ENCODE measurements at places on chromosomes 3 and 15.
A peak's percentile ranks its signal among the peaks of the same experiment; 100 is the strongest.

DNA sequence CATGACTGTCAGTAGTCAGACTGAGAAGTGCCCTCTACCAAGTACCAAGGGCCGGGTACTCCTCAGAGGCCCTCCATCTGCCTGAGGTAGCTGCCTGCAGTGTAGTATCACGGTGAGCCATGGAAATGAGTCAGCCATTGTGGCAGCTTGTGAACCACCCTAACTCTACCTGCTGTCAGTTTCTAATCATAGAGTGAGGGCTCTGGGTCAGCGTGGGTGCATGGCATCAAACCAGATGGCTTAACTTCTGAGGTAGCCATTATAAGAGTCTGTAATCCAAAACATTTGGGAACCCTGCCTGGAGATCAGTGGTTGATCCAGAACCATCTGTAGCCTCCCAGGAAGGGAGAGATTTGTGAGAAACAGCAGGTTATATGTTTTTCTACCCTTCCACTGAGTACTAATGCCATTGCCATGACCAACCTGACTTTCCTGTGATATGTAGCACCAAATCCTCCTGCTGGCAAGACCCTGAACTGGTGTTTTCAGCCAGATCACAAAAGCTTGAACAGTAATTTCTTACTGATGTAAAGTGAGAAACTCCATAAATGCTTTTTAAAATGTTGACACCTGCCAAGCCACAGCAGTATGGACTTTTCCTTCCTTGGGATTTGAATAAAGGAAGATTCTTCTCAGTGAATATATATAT is 38.9 kb downstream of the ABHD2 start:
- peaks cover 60% of the 10 kb centered on the region for H3K36me3 ChIP-seq
- DNase-seq = no peak
- H3K27ac ChIP-seq = no peak overlapping the region
- H3K27me3 ChIP-seq = no peaks in the 10 kb centered on the region

GRCh38 chr3:151135541-151136337 is 50.3 kb downstream of the MED12L start:
- peaks cover 8% of the 10 kb centered on the region for H3K27me3 ChIP-seq
- peak overlapping the region; percentile 8 for H3K4me3 ChIP-seq
- peak; percentile 42 for DNase-seq
- peak overlapping the region; percentile 72 for H3K27ac ChIP-seq
- no peaks in the 10 kb centered on the region for H3K36me3 ChIP-seq
- peaks cover 21% of the 10 kb centered on the region for H3K4me1 ChIP-seq

GRCh38 chr3:128067489-128067888 is 15.3 kb downstream of the SEC61A1 start:
- no peak overlapping the region for H3K4me3 ChIP-seq
- H3K4me1 ChIP-seq = no peaks in the 10 kb centered on the region

- H3K4me1 ChIP-seq = peaks cover 12% of the 10 kb centered on the region
- H3K4me3 ChIP-seq = no peak overlapping the region
- no peak for DNase-seq
- peaks cover 16% of the 10 kb centered on the region for H3K36me3 ChIP-seq
- no peak overlapping the region for H3K27ac ChIP-seq
Observed at GRCh38 chr3:157166561-157166960, 6.6 kb upstream of the CCNL1 start.

DNA sequence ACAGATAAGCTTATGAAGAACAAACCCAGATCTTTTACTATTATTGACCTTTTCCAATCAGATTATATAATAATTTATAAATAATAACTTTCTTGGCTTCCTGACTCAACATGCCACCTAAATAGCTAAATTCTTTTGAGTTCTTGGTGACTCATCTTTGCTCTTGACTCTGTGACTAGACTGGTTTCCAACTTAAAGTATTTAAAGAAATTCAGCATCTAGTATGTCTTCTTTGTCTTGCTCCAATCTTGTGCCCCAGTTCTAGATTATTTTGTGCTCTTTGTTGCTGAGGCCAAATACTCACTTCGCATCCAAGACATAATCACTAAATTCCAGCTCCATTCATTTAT is 483.2 kb upstream of the TBL1XR1 start:
- H3K27me3 ChIP-seq = no peaks in the 10 kb centered on the region
- no peak overlapping the region for H3K4me3 ChIP-seq
- H3K27ac ChIP-seq = no peak overlapping the region

GRCh38 chr3:192122832-192123594 is 604.3 kb downstream of the FGF12 start:
- H3K27me3 ChIP-seq = no peaks in the 10 kb centered on the region
- H3K4me3 ChIP-seq = no peak overlapping the region
- H3K36me3 ChIP-seq = no peaks in the 10 kb centered on the region
- no peaks in the 10 kb centered on the region for H3K4me1 ChIP-seq
- H3K27ac ChIP-seq = no peak overlapping the region

GRCh38 chr15:71066983-71067382 is 48.3 kb upstream of the THSD4 start:
- H3K4me1 ChIP-seq = no peaks in the 10 kb centered on the region
- H3K36me3 ChIP-seq = no peaks in the 10 kb centered on the region
- no peak overlapping the region for H3K27ac ChIP-seq
- no peak for DNase-seq
- H3K4me3 ChIP-seq = no peak overlapping the region
- peaks cover 48% of the 10 kb centered on the region for H3K27me3 ChIP-seq

- no peak for DNase-seq
- H3K36me3 ChIP-seq = no peaks in the 10 kb centered on the region
- H3K27ac ChIP-seq = no peak overlapping the region
- no peak overlapping the region for H3K4me3 ChIP-seq
- H3K27me3 ChIP-seq = no peaks in the 10 kb centered on the region
- no peaks in the 10 kb centered on the region for H3K4me1 ChIP-seq
Observed at GRCh38 chr3:15390460-15390859, 36.9 kb downstream of the METTL6 start.

DNA sequence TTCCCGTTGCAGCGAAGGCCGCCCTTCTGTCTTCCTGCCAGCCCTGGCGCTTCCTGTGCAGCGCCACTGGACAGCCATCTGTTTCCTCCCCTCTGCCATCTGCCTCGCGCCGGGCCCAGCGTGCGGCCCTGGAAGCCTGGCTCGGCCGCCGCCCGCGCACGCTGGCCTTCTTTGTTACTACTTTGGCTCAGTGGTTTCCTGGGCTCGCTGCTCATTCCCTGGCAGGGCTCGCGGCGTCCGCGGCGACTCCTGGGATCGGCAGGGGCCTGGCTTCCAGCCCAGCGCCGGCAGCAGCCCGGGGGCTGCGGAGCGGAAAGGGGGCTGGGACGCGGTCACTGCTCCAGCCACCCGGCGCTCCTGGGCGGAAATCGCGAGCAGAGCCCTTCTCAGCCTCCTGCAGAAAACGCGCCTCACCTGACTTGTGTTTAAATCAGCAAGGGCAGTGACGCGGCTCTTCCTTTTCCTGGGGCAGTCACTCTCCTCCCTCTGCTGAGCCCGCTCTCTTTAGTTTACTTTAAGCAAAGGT is 10.0 kb downstream of the CMTM7 start:
- H3K27me3 ChIP-seq = no peaks in the 10 kb centered on the region
- peak overlapping the region; percentile 84 for H3K4me3 ChIP-seq
- H3K4me1 ChIP-seq = peaks cover 78% of the 10 kb centered on the region
- H3K36me3 ChIP-seq = peaks cover 23% of the 10 kb centered on the region

- no peak overlapping the region for H3K27ac ChIP-seq
- no peak for DNase-seq
- H3K4me3 ChIP-seq = no peak overlapping the region
- H3K36me3 ChIP-seq = peaks cover 4% of the 10 kb centered on the region
- H3K4me1 ChIP-seq = peaks cover 47% of the 10 kb centered on the region
Observed at GRCh38 chr3:141271279-141272030, 39.8 kb downstream of the PXYLP1 start.
